ENCODE measurements at places on chromosomes 5 and 9. TPM values are rescaled to one million over a fixed set of nuclear protein-coding genes. Genes with fewer than 3 reads are reported as not detected.

DNA sequence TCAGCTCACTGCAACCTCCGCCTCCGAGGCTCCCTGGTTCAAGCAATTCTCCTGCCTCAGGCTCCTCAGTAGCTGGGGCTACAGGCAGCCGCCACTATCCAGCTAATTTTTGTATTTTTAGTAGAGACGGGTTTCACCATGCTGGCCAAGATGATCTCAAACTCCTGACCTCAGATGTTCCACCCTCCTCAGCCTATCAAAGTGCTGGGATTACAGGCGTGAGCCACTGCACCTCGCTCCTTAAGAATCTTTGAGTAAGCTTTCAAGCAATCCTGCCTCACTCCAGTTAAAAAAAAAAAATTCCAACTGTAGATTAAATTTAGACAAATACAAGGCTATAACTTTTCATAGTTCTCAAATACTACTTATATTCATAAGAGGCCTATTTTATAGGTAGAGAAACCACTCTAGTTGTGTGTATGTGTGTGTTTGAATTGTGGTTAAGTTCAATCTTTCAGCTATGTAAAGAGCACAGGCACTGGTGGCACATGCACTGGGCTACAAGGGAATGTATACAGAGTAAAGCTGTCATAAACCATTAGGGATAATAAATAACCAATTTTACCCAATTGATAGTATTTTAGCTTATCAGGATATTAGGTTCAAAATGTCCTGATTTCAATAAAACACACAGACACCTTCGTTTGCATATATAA is 50.6 kb upstream of the RAPGEF6 start:
- no peak for DNase-seq

- no peak for DNase-seq
Measured at GRCh38 chr9:114207034-114207810, 51.9 kb downstream of the COL27A1 start.

DNA sequence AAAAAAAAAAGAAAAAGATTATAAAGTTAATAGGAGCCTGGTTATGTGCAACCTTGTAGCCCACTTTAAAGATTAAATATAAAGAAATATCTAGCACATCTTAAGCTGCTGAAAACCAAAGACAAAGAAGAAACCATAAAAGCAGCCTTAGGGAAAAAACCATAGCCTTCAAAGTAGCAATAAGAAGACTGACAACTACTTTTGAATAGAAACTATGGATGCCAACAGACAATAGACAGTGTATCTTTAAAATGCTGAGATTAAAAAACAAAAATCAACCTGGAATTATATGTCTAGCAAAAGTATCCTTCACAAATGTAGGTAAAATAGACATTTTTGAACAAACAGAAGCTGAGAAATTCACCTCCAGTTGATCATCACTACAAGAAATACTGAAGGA is 3.4 kb upstream of the KIF12 start:
- DNase-seq = no peak

DNA sequence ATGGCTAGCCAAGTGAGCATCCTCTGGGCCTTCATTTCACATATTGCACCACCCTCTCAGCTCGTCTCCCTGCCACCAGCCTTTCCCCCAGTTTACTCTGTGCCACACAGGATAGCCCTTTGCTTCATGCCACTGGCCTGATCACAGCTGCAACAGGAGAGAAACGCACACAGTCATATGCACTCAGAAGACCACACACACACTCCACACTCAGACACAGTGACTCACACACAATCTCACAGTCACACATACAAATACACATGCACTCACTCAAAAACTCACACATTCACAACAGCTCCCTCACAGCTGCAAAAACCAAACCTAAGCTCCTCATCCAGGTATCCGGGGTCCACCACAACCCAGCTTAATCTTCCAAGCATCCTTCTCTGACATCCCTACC is 38.7 kb downstream of the TTC39B start:
- DNase-seq = no peak

DNA sequence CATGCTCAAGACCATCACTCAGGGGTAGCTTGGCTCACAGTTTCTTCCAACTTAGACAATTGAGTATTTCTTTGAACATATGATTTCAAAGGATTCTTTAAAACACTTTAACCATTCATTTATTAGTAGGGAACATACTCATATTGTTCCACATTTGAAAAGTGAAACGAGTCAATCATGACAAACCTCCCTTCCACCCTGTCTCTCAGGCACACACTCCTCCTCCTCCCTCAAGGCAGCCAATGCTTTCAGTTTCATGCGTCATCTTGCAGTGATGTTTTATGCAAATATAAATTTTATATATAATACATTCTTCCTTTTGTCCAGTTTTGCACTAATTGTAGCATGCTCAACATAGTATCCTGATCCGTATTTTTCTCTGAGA is 126.0 kb upstream of the BOD1 start:
- DNase-seq = no peak

DNA sequence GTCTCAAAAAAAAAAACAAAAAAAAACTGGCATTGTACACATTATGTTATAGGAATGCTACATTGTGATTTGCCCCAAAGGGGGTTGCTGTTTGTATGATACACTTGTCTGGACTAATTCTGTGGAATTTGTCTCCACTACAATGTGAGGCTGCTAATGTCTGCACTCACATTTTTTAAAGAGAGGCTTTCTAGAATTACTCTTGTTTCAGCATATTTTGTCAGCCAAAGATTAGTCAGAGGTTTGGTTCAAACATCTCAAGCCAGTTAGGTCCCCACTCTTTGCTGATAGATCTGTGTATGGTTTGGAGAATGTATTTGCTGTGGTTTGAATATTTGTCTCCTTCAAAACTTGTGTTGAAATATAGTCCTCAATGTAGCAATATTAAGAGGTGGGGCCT is 59.3 kb upstream of the ZNF169 start:
- DNase-seq = no peak

GRCh38 chr5:153212471-153212870 is 278.0 kb upstream of the GRIA1 start:
- no peak for DNase-seq

GRCh38 chr5:173477345-173478040 is 139.0 kb downstream of the BOD1 start:
- DNase-seq = no peak

DNA sequence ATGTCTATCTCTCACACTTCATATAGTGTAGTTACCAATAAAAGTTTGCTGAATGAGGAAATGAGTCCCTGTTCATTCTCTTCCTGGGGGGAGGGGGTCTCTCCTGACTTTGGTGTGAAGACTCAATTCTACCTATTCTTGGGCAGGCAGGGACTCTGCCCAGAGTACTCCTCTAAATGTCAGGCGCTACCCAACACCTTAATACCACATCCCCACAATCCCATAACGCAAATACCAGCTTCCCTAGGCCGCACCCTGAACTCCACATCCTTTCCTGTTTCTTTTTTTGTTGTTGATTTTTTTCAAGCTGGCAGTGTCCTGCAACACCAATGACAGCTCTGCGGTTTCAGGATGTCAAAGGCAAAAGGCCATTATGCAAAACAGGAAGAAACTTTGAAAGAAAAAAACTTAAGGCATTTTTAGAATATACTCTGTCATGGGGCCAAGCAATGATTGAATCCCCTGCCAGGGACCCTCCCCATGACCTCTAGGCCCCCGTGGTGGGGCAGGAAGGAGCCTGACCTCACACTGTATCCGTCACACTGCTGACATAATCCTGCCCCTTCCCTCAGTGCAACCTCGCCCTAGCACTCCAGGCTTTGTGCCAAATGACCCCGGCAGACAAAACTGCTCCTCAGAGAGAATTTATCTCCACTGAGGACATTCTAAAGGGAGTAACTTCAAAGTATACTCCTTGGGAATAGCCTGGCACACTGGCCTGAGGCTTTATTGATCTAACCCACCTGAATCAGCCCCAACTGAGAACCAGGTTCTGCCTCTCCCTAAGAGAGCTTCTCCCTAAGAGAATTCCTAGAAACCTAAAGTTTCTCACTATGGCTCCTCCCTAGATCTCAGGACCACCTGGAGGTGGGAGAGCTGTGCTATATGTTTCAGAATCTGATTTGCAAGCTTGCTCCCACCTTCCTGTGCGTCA is 8.0 kb downstream of the B4GALT1 start:
- no peak for DNase-seq

- DNase-seq = no peak
Measured at GRCh38 chr5:168822745-168823281, 243.6 kb upstream of the PANK3 start.

GRCh38 chr9:107333363-107333762 is 50.3 kb downstream of the RAD23B start:
- no peak for DNase-seq

DNA sequence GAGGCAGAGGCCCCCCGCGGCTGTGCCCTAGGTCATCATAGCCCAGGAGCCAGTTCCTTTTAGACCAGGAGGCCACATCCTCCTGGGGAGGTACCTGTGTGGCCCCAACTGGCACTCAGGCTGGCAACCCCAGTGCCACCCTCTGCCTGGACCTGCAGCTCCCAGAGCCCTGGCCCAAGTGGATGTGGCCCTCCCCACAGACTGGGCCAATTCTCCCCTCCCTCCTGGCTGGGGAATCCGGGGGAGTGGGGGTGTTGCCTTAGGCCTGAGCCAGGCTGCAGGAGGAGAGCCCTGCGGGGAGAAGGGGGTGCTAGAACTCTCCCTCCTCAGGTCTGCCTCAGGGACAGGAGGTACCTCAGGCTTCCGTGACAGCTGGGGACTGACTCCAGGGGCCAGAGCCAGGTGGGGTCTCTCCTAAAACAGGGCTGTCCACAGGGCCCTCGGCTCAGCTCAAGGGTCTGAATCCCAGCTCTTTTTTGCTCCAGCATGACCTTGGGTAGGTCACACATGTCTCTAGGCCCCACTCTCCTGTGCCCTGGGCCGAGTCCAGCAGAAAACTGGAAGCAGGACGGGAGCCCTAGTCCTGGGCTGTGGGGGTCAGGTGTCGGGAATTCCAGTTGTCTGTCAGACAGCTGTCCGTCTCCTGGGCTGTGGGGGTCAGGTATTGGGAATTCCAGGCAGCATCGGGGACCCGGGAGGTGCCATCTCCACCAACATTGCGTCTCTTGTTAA is 9.6 kb downstream of the DNLZ start:
- no peak for DNase-seq

DNA sequence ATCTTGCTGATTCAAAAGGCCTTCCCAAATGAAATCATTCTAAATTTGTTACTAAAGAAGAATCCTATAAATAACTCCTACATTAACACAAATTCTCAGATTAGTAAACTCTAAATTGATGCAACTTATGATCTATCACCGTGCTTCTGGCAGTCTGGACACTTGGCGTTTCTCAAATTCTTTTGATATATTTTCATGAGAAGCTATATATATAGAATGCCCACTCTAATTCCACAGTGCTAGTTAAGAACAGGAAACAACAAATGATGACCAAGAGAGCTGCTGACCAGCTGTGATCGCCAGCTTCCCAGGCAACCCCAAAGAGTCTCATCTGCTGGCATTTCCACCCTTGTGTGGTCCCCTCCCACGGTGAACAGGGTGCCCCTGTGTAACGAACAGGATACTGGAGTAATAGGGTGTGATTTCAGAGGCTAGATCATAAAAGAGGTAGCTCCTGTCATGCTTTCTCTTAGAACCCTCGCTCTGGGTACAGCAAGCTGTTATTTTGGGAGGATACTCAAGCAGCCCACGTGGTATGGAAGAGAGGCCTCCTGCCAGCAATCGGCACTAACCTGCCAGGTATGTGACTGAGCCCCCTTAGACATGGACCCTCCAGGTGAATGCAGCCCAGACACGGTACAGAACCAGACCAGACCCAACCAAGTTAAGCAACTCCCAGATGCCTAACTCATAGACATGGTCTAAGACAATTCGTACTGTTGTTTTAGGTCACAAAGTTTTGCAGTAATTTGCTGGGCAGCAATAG is 64.7 kb downstream of the CDC14B start:
- DNase-seq = no peak

DNA sequence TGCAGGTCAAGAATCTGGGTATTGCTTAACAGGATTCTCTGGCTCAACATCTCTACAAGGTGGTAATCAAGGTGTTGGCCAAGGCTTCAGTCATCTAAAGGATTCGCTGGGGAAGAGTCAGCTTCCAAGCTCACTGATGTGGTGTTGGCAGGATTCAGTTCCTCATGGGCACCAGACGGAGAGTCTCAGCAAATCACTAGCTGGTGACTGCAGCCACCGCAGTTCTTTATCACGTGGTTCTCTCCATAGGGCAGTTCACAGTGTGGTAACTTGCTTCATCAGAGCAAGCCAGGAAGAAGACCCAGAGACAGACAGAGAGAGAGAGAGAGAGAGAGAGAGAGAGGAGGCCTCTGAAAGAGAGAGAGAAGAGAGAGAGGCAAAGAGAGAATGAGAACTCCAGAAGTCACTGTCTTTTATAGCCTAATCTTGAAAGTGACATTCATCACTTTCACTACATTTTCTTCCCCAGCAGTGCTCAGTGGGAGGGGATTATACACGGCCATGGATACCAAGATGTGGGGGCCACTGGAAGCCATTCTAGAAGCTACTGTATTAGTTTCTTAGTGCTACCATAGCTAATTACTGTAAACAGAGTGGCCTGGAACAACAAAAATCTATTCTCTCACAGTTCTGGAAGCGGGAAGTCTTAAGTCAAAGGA is 109.2 kb upstream of the SMIM23 start:
- DNase-seq = no peak

The CKMT2 gene
- polyA plus RNA-seq = not detected

The MELK gene
- 68.6 TPM for polyA plus RNA-seq

The TMC1 gene
- 0.01 TPM for polyA plus RNA-seq

The INSL4 gene
- 8.6 TPM for polyA plus RNA-seq

The EQTN gene
- not detected for polyA plus RNA-seq

The PCDHGA12 gene
- not detected for polyA plus RNA-seq

The TBC1D9B gene
- polyA plus RNA-seq = 68.1 TPM

The RGS7BP gene
- not detected for polyA plus RNA-seq

The ASPN gene
- polyA plus RNA-seq = not detected

All from A549 (cell line).